ENCODE measurements at places on chromosomes 12 and 14. TPM values are rescaled to one million over a fixed set of nuclear protein-coding genes. Genes with fewer than 3 reads are reported as not detected.

- no peak for DNase-seq
Observed at GRCh38 chr14:39006721-39007410, 96.2 kb downstream of the SEC23A start.

DNA sequence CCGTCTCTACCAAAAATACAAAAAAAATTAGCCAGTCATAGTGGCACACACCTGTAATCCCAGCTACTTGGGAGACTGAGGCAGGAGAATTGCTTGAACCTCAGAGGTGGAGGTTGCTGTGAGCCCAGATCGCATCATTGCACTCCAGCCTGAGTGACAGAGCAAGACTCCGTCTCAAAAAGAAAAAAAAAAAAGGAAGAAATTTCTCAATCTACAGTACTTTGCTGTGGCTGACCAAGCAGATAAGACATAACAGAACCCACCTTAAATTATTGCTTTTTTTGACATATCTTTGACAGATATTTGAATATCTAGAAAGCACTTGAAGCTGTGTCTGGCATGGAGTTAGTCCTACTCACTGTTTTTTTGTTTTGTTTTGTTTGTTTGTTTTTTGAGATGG, 34.9 kb upstream of the HNF1A start:
- no peak for DNase-seq

- DNase-seq: no peak
Observed at GRCh38 chr14:103141117-103141796, 18.0 kb downstream of the TNFAIP2 start.

GRCh38 chr14:68042586-68043210, 223.1 kb downstream of the RAD51B start:
- DNase-seq: peak; percentile 94

- no peak for DNase-seq
Observed at GRCh38 chr12:128932521-128932920, 79.2 kb downstream of the GLT1D1 start.

- no peak for DNase-seq
Observed at GRCh38 chr12:447141-447540, 12.6 kb upstream of the B4GALNT3 start.

Gene TAS2R9
- not detected for total RNA-seq

Gene RBP5
- not detected for total RNA-seq

Gene SPIC
- total RNA-seq: not detected

Gene TEAD4
- 2.0 TPM for total RNA-seq
